ENCODE measurements at places on chromosomes 6 and 20.

- peak; percentile 80 for DNase-seq
Observed at GRCh38 chr6:119110601-119111548, 32.4 kb upstream of the FAM184A start.

DNA sequence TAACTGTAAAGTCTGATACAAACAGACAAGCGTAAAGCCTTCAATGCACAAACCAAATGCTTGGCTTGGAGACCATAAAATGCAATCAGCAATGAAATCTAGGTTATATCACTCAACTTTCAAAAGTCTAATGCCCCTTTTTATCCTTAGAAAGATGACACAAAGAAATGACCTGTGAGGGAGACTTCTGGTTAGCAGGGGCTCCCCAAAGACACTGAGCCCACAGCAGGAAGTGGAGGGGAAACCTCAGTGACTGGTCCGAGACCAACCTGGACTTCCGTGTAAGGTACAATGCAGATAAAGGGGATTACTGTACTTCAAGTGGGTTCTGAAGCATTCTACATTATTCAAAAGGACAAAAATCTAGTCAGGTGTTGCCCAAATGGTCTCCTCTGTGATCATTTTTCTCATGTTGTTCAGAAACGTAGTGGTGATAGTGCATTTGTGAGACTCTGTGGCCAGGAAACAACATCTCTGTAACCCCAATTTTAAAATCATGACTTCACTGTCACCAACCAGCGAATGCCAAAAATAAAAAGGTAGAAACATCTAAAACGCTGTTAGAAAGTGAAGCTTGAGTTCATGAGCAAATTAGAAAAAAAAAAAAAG is 88.2 kb downstream of the HIVEP2 start:
- no peak for DNase-seq

GRCh38 chr6:160238761-160239751 is 19.6 kb downstream of the SLC22A2 start:
- DNase-seq = no peak

DNA sequence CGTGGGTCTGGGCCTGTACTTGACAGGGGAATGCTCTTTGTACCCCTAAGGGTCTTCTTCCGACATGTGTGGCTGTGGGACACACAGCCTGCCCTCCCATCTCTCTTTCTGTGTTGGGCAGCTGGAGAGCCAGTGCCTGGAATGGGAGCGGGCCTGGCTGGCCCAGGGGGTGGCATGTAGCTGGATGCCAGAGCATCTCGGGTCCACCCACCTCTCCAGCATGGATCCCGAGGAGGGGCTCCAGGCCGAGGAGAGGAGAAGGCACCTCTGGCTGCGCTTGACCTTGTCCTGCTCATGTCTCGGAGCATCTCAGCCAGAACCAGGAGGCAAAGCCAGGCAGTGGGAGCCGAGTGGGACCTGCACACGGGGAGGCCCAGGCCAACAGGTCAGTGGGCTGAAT is 16.0 kb downstream of the CDH4 start:
- no peak for DNase-seq

DNA sequence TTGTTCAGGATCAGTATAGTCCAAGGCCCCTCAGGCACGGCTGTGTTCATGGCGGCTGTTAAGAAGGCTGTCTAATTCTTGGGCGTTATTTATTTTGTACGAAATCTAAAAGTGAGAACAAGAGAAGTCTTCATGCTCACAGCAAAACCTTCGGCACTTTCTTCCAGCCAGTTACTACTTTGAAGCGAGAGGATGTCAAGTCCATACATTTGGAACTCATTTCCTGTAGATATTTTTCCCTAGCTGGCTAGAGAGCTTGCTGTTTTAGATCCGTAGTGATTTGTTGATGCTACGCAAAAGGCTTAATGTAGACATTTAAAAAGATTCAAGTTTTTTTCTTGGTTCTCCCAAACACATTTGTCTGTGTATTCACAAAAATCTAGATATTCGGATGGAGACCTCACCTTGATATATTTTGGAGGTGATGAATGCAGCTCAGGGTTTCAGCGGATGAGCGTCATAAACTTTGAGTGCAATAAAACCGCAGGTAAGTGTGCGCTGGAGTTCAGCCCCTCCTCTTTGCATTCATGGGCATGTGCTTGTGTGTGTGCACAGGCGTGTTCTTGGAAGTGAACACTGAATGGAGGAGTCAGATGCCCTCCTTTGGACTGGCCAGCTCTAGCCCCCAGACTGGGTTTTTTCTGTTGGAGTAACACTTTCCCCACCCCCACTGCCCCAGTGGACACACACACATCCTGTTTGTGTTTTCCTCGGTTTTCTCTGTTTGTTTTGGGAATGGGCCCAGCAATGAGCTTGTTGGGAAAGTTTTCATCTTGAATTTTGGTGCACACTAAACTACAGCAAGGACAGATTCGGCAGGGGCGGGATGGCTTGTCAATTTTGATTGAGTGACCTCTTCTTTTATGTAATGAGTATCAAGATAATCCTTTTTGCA is 65.4 kb downstream of the IGF2R start:
- no peak for DNase-seq

DNA sequence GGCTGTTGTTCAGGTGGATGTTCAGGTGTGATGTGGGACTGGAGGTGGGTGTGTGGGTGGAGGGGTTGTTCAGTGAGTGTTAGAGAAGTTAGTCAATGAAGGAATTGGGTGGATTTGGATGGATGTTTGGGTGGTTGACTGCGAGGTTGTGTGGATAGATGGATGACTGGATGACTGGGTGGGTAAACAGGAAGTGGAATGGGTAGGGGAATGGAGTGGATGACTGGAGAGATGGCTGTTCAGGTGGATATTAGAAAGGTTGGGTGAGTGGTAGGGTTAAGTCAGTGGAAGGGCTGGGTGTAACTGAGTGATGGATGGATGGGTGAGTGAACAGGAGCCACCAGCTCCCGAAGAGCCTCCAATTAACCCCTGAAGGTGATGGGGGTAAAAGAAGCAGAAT is 27.9 kb downstream of the JPH2 start:
- DNase-seq = no peak

DNA sequence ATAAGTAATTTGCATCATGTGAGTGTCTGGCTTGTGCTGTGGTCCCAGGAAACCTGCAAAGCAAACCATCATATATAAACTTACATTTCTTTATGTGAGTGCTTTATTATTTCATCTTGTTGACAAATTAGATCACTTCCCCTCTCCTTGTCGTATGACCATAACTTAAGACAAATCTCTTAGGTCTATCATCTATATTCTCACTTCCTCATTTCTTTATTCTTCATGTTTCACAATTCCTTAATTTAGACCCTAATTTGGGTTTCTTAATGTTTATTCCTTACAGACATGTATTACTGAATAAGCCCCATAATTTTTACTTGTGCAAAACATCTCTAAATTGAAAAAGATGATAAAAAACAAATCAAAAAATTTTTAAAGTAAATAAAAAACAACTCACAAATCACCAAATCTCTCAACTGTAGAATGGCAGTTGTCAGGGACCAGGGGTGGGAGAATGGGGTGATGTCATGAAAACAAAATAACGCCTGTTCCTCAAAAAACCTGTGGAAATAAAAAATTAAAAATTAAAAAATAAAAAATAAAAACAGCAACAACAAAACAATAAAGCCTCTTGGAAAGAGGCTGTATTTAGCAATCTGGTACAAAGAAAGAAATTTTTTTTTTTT is 49.5 kb upstream of the FBXO30 start:
- DNase-seq = peak; percentile 33

- DNase-seq = no peak
Observed at GRCh38 chr20:2316847-2317495, 21.2 kb downstream of the TGM3 start.

GRCh38 chr6:10297832-10298231 is 117.0 kb downstream of the TFAP2A start:
- DNase-seq = peak; percentile 20

GRCh38 chr6:145044641-145045246 is 690.6 kb downstream of the EPM2A start:
- no peak for DNase-seq

DNA sequence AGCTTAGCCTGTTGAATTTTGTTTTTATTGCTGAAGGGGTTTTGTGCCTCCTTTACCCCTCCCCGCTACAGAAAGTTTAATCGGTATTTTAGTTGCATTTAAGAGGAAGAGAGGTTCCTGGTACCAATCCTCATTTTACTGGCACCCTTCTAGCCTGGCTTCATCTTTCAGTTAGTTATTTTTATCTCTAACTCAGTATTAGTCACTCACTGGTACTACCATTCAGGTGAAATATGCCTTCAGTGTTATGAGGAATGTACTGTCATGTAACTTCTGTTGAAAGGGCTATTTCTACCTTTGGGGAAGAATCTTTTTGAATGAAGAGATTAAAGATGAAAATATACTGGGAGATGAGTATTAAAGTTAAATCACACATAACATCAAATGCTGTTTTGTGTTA is 211.8 kb downstream of the CDKAL1 start:
- DNase-seq = no peak

- no peak for DNase-seq
Observed at GRCh38 chr6:73180076-73180738, 45.1 kb downstream of the KHDC1L start.

Measured in inflammatory macrophage treated with lipopolysaccharide for 1 hour (primary cell).